Brain (organoid and tissue), 16 donors: ENCODE measurements at places on chromosomes 7 and 10. TPM values are rescaled to one million over a fixed set of nuclear protein-coding genes. Genes with fewer than 3 reads are reported as not detected.

Gene NOS3
- 4.2 TPM for polyA plus RNA-seq

Gene PEX1
- 7.2 TPM for polyA plus RNA-seq

Gene HSPA12A
- 11.6 TPM for polyA plus RNA-seq

Gene ST8SIA6
- 0.46 TPM for polyA plus RNA-seq

Gene TMEM60
- 21.0 TPM for polyA plus RNA-seq

Gene KCND2
- 0.87 TPM for polyA plus RNA-seq

Gene TMEM196
- 0.27 TPM for polyA plus RNA-seq

Gene PTEN
- polyA plus RNA-seq, result 29.6 TPM

- no peak for DNase-seq
Measured at GRCh38 chr10:125828311-125828710, 5.0 kb downstream of the BCCIP start.

DNA sequence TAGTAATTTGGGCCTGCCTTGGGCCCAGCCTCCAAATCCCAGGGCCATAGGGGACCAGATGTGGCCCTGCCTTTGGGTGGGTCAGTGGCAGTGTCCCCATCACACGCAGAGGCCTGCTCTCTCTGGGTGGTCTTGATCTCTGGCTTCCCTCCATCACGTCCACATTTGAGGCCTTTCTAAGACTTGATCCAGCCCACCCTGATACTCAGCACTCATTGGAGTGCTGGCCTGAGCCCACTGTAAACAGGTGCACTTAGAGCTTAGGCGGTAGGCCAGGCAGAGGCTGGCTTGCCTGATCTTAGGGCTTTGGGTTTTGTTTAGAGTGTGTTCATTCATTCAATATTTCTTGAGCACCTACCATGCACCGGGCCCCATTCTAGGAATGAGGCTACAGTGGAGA lies 52.6 kb downstream of the TBATA start:
- no peak for DNase-seq

DNA sequence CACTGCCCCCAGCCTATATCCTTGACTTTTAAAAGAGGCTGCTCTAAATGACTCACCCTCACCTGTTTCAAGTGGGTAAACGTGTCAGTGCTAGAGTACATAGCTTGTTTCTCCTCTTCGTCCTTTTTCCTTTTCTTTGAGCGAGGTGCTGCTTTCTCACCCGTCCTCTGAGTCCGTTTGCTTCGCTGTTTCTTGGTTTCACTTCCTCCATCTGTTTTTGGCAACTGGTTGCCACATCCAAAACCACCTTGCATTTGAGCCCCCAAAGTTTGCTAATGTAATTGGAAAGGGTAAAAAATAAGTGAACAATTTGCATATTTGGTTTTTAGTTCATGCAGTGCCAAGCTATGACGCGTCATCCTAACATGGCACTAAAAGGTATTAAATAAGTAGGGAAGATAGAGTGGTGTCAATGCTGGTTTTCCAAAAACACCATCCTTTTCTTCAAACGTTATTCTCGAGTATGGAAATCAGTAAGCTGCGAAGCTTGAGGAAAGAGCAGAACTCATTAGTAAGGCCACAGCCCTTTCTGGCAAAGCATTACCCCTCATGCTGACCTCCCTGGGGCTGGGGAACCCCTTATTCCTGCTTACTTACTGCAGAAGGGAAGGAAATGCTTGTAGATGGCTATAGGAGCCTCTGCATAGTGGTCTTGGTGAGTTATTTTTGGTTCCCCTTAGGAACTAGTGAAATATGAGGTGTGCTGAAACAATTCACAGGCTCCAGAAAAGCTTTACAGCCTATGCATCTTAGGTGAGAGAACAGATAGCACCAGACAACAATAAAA lies 133.5 kb downstream of the GALNT11 start:
- no peak for DNase-seq

GRCh38 chr7:143931739-143932138 lies 3.3 kb upstream of the OR2F2 start:
- DNase-seq, result no peak

DNA sequence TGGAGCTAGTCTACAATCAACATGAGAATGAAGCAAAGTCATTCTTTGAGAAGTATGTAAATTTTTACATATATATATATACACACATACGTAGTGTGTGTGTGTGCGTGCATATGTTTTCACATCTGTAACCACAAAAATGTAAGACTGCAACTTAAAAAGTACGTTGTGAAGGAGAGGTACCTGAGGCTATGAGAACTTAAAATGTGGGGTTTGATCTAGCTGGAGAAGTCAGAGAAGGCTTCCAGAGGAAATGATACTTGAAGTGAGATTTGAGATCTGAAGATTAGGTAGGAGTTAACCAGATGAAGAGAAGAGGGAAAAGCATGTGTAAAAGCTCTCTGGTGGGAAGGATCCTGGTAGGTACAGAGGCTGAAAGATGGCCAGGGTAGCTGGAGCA lies 5.8 kb downstream of the TAF5 start:
- no peak for DNase-seq

- DNase-seq, result no peak
Measured at GRCh38 chr7:144113651-144114050, 4.3 kb downstream of the OR2A2 start.

- no peak for DNase-seq
Measured at GRCh38 chr10:60343254-60343653, 46.4 kb downstream of the ANK3 start.

DNA sequence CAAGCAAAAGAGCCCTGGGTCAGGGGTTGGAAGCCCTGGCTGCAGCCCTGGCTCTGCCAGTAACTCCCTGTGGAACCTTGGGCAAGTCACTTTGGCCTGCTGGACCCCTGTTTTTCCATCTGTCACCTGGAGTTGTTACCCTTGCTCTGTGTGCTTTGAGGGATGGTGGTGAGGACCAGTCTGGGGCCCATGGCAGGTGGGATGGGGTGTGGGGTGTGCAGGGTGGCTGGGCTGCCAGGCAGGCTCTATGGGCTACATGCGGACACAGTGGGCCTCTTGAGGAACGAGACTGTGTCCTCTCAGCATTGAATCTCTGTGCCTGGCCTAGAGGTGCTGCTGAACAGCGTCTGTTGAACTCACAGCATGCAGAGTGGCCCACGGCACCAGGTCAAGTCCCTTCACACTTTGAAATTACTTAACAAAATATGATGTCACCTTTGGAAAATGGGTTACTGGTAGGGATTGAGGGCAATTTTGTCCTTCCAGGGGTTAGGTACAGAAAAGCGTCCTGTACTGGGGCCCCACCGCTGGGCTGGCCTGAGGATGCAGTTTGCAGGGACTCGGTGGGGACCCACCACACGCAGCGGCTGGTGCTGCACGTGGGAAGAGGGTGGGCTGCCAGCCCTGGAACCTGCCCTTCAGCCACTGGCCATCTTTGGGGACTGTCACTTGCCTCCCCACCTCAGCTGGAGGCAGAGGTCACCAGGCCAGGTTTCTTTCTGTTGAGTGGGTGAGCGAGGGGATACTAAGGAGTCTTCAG lies 45.3 kb downstream of the PRF1 start:
- DNase-seq, result no peak

DNA sequence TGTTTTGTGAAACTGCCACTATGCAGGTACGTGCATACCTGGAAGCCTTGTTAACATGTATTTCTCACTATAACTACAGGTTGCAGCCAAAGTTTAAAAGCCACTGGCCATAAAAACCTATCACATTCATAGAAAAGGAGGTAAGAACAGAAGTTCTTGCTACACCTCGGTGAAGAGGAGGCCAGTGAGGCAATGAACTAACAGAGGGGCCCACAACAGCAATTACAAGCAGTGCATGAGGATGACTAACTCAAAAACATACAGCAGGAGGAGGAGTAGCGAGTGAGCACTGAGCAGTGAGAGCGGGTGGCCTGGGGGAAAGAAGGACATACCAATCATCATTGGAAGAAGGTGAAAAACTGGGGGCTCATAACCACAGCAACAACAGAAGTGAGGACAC lies 51.6 kb downstream of the NUDCD3 start:
- no peak for DNase-seq

GRCh38 chr7:13770305-13770704 lies 219.2 kb downstream of the ETV1 start:
- no peak for DNase-seq

- no peak for DNase-seq
Measured at GRCh38 chr7:100087055-100087750, 1.6 kb upstream of the COPS6 start.

DNA sequence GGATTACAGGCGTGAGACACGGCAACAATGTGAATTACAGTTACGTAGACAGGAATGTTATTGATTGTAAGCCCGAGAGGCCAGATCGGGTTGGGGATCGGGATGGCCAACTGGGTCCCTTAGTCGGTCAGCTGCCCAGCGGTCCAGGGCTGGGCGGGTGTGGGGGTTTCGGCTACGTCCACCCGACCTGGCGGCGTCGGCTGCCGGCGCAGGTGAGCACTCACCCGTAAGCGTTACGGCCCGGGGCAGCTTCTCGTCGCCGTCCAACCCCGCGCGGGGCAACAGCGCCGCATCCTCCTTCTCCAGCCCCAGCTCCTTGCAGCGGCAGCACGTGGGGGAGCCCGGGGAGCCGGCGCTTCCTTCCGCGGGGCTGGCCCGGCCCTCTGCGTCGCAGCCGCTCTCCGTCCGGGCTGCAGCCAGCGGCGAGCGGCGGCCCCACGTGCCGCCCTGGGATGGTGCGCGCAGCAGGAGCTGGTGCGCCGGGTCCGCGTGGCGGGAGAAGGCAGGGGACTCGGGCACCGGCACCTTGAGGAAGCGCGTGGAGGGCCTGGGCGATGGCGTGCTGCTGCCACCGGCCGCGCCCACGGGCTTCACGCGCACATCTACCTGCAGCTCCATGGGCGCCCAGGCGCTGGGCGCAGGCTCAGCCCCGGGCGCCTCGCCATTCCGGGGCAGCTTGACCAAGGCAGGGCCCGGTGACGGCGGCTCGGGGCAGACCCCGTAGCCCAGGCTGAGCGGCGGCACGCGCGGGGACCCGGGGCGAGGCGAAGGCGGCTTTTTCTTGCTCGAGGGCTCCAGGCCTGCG lies 609 bp downstream of the KLRG2 start:
- peak; percentile 17 for DNase-seq

- no peak for DNase-seq
Measured at GRCh38 chr7:91068136-91068795, 196.0 kb upstream of the FZD1 start.

DNA sequence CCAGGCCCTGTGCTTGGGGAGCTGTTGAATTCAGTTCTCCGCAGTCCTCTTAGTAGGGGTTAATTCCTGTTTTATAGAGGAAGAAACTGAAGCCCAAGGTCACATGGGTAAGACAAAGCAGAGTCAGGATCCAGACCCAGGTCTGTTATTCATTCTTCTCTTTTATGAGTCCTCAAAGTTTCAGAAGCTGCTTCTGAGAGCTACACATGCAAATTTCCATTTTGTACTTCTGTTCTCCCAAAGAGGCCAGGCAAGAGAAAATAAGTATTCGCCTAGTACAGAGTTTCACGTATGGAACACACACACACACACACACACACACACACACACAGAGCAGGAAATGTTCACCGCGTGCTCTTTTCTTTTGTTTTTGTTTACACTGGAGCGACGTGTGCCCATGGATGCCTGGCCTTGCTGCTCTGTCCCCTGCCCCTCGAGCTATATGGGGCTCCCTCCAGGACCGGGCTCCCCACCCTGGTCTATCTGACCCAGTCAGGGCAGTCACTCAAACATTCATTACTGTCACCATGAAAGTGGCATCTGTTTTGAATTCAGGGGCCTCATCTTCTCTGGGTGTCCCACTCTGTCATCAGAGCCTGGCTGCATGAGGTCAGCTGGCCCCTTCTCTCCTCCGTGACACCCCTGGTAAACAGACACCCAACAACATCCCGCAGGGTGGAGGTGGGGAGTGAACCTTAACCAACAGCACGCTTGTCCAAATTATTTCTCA lies 84.4 kb downstream of the TNS3 start:
- no peak for DNase-seq

- DNase-seq, result no peak
Measured at GRCh38 chr10:43376046-43376635, 4.7 kb downstream of the FXYD4 start.

DNA sequence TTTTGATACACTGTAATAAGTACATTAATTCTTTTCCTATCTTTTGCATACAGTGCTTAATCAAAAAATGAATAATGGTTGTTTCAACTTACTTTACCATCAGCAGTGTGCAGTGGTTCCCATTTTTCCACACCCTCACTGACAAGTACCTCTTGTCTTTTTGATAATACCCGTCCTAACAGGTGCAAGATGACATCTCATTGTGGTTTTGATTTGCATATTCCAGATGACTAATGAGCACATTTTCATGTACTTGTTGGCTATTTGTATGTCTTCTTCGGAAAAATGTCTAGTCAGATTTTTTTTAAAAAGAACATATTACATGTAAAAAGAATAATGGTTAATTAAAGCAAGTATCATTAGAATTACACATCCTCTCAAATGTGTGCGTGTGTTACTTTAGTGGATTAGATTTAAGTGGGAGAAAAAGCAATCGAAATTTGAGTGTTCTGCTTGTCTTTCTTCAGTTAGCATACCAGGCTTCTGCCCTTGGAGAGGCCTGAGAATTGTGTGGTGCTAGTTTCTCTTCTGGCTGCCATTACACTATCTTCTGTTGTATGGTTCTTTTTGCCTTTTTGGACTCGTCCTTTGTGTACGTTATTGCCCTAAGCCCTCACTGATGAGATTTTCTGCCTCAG lies 291.2 kb downstream of the AUTS2 start:
- no peak for DNase-seq

GRCh38 chr7:15376600-15376999 lies 185.2 kb downstream of the AGMO start:
- DNase-seq, result no peak

DNA sequence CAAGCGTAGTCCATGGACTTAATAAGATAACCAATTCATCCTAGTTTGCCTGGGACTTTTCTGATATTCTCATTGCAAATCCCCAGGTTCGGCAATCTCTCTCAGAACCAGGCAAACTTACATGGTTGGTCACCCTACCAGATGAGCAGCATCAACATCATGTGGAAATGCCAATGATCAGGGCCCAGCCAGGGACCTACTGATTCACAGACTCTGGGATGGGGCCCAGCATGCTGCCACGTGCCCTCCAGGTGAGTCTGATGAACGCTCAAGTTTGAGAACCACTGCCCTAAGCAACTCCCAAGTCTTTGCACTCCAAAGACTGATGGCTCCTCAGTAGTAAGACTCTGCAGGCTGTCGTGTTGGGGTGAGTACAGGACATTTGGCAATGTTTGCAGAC lies 2.7 kb downstream of the LAMB4 start:
- DNase-seq, result no peak

GRCh38 chr10:89185658-89186057 lies 21.5 kb downstream of the CH25H start:
- no peak for DNase-seq

DNA sequence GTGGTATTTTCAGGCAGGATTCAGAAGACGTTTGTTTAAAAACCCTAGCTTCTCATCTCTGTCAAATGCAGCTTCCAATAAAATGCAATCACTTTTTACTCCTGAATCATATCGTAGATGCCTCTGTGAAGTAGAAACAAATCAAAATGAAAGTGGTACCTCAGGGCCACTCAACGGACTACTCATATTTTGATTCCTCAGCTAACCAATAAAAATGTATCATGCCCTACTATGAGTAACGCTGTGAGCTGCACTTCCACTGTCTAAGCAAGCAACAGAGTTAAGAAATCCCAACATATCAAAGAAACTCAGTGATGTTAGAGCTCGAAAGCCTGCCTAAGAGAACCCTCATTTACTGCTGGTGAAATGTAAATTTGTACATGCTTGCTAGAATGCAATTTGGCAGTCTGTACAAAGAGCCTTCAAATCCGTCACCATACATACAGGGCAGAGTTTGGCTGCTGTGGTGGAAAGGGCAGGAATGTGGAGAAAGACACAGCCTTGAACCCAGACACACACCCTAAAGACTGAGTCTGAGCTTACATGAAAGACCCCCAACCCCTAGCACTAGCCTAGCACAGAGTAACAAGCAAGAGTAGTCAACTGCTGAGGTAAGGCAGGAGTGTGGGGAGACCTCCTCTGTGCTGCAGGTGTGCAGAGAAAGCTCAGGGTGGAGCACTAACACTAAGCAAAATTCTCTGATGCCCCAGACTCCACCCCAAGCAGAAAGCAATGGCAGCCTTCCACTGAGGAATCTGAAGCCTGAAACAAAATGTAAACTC lies 151.5 kb downstream of the ANK3 start:
- DNase-seq, result no peak
